ENCODE measurements at places on chromosomes 2 and 18.

- no peak for DNase-seq
Observed at GRCh38 chr2:40148334-40148733, 303.6 kb downstream of the SLC8A1 start.

DNA sequence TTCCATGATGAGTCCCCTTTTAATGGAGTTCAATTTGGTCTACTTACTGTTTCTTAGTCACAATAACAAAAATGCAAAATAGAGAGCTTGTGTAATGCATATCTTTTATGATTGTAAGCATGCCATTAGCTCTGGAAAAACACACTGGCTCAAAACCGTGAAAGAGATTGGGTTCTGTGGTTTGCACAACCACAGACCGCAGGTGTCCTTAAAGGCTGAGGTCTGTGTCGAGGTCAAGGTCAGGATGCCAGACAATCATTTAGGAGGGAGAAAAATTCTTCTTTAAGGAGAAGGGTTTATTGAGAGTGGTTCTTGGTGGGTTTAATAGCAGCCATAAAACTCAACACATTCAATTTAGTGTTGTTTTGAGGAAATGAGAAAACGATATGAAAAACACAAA, 487.2 kb downstream of the GALR1 start:
- DNase-seq: no peak

GRCh38 chr2:161239326-161240109, 68.7 kb upstream of the PSMD14 start:
- DNase-seq: no peak

- no peak for DNase-seq
Observed at GRCh38 chr2:147456779-147457178, 388.1 kb upstream of the ACVR2A start.

DNA sequence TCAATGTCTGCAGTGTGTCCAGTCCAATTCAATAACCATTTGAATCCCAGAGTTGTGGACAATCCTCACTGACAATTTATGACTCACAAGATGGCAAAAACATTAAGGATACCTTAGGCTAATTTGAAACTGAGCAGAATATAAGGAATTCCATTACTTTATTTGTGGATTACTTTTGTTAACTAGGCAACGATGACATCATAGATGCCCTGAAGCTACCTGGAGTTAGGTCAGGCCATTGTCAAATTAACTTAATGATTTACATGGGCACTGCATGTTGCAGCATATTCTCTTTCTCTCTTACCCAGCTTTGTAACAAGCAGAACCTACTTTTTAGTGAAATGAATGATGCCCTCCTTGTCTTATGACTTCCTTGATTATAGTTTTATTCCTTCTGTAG, 100.0 kb upstream of the CDCA7 start:
- DNase-seq: no peak

DNA sequence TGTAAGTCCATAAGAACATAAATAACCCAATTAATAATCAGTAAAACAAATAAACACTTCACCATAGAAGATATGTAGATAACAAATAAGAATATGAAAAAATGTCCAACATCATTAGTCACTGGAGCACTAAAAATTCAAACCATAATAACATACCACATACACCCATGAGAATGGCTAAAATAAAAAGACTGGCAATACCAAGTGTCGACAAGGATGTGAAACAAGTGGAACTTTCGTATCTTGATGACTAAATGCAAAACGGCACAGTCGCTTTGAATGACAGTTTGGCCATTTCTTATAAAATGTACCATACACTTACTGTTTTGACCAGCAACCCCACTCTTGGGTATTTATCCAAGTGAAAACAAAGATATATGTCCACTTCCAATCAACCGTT, 26.8 kb downstream of the ANKMY1 start:
- no peak for DNase-seq

- DNase-seq: no peak
Observed at GRCh38 chr2:191724015-191724414, 46.1 kb downstream of the NABP1 start.

DNA sequence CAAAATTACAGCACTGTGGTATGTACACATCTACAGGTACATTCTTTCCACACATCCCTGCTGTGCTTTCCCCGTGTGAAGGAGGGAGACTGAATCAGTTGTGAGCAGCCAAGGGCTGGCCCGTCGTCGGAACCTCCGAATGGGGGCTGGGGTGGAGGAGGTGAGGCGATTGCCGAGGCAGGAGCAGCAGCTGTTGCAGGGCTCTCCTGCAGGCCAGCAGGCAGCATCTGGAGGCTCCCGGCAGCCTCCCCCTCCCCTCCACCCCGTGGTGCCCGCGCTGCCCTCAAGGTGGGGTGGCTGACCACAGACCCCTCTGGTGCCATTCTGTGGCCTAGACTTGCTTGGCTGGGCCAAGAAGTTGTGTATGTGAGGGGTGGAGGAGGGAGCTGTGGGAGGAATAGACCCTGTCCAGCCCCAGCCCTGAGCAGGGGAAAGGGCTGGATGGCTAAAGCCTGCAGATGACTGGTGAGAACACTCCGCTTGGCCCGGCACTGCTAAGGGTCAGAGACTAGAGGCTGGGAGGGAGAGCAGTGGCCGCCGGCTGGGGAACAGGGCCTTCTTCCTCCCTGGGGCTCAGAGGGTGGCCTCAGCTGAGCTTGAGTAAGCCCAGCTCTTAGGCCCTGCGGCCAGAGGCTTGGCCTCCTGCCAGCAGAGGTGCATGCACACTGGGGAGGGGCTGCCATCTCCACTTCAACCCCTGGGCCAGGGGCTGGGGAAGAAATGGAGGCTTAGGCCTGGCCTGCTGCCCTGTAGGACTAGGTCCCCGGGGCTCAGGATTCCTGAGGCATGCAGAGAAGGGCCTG, 7.6 kb downstream of the STAMBP start:
- DNase-seq: no peak

GRCh38 chr18:57439609-57439968, 4.4 kb downstream of the ONECUT2 start:
- no peak for DNase-seq

- DNase-seq: no peak
Observed at GRCh38 chr2:24123922-24124580, 782 bp downstream of the FAM228B start.

DNA sequence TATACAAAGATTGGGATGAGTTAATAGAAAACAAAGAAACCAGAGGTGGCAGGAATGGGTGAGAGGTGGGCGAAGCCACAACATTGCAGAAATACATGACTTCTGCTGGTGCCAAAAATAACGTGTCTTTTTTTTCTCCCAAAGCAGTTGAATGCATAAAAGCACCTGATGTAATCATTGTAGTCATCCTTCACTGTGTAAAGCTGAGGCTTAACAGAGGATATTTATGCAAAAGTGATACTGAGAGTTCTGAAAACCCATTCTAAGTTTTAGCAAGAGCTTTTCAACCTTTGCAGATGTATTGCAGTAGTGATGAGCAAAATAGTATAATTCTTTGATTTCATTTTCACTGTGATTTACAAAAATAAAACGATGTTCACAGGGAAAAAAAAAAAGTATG, 173.0 kb downstream of the PTGR3 start:
- no peak for DNase-seq

DNA sequence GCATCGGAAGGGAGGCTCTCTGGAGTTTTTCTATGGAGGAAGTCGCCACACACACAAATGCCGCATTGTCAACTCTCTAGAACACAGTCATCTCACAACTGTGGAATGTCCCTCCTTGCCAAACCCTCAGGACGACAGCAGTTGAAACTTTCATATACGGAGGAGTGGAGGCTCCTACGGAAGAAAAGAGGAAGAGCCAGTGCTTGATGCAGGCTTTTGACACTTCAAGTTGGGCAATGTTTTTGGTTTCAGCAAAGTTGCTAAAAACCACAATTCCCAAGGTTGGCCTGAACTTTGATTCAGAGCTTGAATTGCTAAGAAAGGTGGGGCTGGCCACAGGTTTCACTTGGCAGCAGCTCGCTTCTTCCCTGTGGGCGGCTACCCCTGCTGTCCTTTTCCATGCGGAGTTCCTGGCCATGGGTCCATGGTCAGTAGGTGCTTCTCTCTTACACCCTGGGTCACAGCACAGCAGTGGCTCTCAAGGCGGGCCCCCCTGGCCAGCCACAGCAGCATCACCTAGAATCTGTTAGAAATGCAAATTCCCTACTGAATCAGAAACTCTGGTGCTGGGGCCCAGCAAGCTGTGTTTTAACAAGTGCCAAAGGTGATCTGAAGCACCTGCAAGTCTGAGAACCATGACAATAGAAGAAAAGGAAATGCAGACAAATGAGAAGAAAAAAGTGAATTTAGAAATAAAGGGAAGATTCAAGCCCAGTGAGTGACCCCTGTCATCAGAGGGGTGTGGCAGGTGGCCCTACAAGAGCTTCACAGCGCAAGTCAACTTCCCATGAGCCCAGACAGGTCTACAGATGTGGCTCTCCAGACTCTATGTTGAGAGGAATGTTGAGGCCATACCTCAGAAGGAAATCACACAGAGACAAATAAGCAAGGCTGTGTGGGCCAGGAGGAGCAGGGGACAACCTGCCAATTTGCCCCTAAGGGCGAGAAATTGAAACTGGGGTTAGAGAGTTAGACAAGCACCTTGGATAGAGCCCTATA, 856.4 kb downstream of the RNF144A start:
- DNase-seq: peak; percentile 33

DNA sequence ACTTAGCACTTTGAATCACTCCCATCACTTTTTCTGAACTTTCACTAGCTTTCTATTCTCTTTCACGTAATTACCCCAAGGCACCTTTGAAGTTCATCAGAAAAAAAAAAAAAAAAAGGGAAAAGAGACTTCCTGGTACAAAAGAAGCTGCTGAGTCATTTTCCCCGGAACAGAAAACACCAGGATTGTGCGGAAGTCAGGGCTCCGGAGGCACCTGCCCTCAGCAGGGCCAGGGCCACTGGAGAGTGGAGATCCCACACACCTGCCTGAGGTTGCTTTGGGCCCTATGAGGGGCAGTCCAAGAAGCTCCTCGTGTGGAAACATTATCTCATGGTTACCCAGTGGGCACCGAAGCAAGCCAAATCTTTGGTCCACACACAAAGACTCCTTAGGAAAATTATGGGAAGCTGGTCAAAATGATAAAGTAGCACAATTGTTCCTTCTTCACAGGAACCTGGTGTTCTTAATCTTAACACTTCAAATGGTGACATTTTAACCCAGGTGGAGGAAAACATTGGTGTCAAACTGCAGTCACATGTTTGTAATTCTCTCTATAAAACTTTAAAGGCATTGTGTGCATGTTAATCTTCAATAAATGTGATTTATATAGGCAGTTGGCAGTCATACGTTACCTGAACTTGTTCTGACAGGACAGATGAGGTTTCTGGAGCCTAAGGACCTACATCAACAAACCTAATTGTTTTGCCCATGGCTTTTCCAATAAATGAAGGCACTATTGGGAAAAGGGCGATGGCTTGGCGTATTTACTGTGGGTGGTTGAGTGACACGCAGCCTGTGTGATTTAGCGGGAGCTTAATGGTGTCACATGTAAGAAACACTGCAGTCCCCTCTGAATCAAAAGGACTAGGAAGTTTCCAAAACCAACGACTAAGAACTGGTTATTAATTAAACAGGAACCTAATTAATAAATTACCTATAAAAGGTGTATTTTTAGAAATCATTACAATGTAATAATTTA, 23.4 kb upstream of the FAM110C start:
- no peak for DNase-seq

DNA sequence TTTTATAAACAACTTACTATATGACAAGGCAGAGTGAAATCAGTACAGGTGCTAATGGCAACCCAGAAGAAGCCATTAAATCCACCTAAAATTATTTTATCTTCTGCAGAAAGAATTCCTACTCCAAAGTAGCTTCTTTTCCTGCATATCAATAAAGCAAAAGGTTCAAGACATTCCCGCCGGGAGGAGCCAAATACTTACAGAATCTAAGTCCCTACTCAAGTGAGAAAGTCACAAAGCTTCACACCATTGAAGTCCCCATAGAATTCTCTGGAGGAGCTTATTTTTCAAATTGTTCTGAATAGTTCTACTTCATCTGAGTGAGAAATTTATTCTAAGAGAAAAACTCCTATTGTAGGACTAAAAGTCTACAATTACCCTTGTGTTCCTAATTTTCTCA, 233.7 kb upstream of the HNRNPA3 start:
- DNase-seq: no peak

- DNase-seq: no peak
Observed at GRCh38 chr2:230738391-230738811, 25.8 kb downstream of the CAB39 start.

DNA sequence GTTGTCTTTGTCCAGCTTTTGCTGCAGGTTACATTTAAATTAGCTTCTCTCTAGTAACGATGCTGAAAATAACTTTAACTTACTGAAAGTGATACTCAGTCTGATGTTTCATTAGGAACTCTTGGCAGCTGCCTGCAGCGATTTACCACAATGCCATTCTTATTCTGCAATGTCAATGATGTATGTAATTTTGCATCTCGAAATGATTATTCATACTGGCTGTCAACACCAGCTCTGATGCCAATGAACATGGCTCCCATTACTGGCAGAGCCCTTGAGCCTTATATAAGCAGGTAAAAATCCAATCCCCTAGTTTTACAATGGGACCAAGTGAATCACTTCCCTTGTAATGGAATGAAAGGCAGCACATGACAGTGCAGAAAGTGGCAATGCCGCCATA, 16.3 kb upstream of the MFF start:
- DNase-seq: no peak

DNA sequence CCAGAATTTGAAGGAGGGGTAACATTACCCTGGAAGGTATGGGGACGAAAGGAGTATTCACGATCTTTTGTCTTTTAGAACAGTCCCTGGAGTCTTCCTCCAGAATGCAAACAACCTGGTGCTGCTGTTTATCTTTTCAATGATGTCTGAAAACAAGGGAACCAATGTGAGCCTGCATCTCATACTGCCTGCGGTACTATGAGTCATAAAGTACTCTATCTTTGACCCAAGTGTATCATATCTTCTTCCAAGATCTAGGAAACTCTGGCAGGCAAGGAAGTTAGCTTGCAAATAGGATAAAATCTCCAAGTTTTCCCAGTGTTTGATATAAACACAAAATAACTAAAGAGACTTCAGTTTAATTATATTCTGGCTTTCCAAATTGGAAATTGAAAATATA, 968.5 kb downstream of the LRP1B start:
- no peak for DNase-seq

GRCh38 chr2:225637259-225637658, 237.7 kb downstream of the NYAP2 start:
- no peak for DNase-seq

GRCh38 chr2:189125195-189125594, 54.4 kb downstream of the COL5A2 start:
- no peak for DNase-seq

GRCh38 chr2:66164470-66164869, 270.5 kb upstream of the MEIS1 start:
- no peak for DNase-seq

GRCh38 chr2:144475044-144475443, 44.9 kb downstream of the ZEB2 start:
- no peak for DNase-seq

GRCh38 chr2:156466739-156467405, 30.7 kb downstream of the GPD2 start:
- DNase-seq: no peak

- no peak for DNase-seq
Observed at GRCh38 chr18:35588995-35589394, 7.5 kb downstream of the GALNT1 start.

DNA sequence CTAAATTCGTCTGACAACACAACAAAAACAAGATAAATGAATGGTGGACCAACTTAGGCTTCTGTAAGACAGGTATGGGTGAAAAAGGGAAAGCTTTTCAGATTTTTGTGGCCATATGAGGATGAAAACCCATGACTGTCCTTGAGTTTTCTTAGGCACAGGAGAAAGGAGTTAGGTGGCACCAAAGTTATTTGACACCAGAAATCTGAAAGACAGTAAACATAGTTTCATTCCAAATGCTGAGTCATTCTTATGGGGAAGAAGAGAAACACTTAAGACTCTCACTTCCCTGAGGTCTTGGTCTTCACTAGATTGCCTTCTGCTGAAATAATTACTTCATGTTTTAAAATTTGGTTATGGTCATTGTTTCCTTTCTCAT, 5.2 kb upstream of the GPD2 start:
- peak; percentile 37 for DNase-seq
